Tibial nerve (tissue), 4 donors: ENCODE measurements at places on chromosomes 12 and 14.

GRCh38 chr14:55897031-55897430 is 221.2 kb upstream of the PELI2 start:
- DNase-seq = no peak

GRCh38 chr12:2958432-2959191 is 585 bp upstream of the TEAD4 start:
- no peak for DNase-seq

GRCh38 chr14:104554088-104554607 is 25.4 kb upstream of the C14orf180 start:
- DNase-seq = no peak

DNA sequence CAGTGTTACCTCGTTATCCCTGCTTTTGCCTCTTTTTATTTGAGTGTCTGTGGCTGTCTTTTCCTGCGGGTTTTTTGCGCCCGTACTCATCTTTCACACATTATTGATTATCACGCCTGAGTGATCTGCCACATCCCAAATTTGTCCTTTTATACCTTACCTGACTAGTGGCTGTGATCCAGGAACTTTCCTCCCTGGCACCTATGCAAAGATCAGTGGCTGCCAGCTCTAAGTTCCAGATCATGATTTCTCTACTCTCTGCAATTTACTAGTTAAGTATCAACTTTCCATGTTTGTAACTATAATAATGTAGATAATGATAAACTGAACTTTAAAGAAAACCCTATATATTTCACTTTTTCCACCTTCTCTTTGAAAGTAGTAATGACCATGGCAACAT is 36.9 kb downstream of the PLEKHA5 start:
- no peak for DNase-seq

GRCh38 chr12:29023436-29024076 is 125.5 kb upstream of the FAR2 start:
- DNase-seq = no peak

- no peak for DNase-seq
Observed at GRCh38 chr14:62655166-62655565, 390.1 kb downstream of the KCNH5 start.

DNA sequence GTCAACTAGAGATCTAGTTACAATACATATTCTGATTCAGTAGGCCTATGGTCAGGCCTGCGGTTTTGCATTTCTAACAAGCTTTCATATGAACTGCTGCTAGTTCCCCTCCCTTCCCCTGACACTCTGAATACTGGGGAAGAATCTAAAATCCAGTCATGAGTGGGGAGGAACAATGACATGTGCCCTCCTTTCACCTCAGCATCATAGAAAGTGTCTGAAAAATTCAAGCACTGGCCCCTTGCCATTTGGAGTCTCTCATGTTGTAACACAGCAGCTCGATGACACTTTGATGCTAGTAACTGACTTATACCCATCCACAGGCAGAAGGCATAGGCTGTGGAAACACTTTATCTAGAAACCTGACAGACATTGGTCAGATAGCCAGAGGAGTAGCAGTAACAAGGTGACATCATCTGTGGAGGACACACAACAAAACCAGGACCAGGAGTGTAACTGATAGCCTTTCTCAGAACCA is 161.9 kb upstream of the RASSF8 start:
- no peak for DNase-seq

GRCh38 chr14:52834440-52834842 is 43.0 kb upstream of the GNPNAT1 start:
- DNase-seq = no peak

DNA sequence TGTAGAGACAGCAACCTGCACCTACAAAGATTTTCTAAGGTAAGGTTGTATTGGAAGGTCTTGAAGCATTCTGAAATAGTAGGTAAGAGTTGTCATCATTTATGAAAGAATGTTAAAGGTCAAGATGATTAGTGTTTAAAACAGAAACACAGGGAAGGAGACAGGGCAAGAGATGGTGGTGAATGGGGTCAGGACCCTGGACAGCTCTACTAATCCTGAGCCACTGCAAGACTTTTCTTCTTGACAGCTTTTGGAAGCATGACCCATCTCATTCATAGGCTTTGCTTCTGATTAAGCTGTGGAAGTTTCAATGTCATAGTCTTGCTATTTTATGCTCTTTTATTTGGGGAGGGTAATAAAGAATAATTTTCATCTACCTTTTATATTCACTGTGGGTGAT is 75.5 kb upstream of the CAND1 start:
- no peak for DNase-seq

DNA sequence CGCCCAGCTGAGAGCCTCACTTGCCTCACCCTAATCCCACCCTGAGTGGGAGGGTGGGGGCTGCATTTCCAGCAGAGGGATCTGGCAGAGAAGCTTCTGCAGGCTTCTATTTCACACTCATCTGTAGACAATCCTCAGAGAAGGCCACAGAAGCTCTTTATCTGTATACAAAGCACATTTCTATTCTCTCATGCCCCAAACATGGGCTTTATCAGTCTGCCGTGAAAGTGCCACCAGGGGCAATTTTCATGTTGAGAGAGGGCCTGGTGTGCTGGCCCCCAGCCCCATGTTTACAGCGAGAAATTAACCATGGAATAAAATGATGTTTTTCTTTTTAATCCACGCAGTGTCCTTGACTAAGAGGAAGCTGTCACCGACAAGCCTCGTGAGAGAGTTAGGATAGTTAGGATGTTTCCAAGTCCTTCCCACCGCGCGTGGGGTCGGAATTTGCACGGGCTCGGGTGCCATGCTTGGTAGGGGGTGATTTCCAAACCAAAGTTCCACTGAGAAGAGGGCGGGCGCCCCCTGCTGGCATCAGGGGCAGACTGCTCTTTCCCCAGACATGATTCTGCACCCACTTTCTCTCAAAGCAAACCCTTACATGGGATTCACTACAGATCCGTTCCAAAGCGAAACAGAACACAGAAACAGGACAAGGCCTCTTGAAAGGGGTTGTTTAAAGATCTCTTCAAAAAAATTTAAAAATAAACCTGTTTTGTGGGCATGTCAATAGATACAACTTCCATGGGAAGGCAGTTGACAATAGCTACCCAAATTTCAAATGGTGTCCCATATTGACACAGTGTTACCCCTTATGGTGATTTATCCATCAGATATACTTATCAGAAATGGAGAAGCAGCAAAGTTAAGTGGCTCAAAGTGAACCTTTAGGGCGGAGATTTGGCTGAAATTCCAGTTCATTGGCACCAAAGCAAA is 19.4 kb downstream of the BDKRB1 start:
- DNase-seq = peak; percentile 68

DNA sequence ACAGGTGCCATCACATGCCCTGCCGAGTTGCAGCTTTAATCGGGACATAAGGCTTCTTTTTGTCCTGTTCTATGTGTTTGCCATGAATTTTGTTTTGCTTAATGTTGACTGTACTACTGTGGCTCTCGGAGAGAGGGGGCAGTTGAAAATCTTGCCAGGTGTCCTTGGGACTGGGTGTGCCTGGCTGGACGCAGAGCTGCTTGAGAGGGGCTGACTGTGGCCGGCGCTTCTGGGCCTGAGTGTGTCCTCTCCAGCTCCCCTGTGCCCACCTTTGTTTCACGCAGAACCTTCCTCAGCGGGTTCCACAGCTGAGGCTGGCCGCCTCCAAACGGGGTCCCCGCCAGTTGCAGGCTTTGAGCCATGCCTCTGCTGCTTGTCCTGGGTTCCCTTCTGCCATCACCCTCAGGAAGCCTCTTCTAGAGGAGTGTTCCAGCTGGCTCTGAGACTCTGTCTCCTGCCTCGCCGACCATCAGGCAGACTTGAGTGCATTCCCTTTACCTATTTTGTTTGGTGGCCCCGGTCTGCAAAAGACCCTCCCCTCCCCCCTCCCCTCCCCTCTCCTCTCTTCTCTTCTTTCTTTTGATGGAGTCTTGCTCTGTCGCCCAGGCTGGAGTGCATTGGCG is 49.7 kb downstream of the DDX51 start:
- no peak for DNase-seq

GRCh38 chr12:50088577-50089335 is 3.6 kb downstream of the SMARCD1 start:
- DNase-seq = peak; percentile 69

DNA sequence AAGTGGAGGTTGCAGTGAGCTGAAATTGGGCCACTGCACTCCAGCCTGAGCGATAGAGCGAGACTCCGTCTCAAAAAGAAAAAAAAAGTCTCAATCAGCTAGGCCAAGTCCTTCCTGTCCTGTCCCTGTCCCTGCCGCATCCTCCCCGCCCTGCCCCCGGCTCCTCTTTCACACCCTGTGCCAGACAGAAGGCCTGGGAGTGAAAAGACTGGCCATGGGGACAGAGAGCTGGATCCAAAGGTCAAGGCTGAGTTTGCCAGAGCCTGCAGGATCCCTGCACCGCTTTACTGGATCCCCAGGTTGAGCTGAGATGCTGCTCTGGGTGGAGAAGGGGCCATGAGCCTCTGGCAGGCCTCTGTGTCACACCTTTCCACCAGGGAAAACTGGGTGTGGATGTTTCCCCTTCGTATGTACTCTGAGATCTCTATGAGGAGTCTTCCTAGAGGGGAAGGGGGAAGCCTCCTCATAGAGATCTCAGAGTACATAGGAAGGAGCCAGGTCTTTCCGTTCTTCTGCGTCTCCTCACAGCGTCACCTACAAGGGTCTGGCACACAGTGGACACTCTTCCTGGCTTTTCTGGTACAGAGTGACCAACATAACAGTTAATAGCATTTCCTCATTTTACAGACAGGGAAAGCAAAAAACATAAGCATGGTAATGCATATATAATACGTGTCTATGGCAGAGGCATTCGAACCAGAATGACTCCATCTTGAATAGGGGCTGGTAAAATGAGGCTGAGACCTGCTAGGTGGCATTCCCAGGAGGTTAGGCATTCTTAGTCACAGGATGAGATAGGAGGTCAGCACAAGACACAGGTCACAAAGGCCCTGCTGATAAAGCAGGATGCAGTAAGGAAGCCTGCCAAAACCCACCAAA is 35.1 kb downstream of the NINJ2 start:
- no peak for DNase-seq

DNA sequence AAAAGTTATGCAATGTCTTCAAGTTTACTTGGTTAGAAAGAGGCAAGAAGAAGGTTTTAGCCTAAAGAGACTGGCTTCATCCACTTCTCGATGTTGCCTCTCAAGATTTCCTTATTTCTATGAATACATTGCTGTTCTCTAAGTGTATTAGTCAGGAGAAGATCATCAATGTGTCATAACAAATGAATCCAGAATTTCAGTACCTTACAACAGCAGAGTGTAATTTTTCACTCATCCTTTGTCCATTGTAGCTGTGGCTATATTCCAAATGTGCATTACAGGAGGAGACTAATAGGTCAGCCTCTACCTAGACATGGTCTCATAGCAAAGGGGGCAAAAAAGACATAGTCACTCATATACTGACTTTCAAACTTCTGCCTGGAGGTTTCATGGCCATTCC is 579.1 kb downstream of the PRKD1 start:
- no peak for DNase-seq

DNA sequence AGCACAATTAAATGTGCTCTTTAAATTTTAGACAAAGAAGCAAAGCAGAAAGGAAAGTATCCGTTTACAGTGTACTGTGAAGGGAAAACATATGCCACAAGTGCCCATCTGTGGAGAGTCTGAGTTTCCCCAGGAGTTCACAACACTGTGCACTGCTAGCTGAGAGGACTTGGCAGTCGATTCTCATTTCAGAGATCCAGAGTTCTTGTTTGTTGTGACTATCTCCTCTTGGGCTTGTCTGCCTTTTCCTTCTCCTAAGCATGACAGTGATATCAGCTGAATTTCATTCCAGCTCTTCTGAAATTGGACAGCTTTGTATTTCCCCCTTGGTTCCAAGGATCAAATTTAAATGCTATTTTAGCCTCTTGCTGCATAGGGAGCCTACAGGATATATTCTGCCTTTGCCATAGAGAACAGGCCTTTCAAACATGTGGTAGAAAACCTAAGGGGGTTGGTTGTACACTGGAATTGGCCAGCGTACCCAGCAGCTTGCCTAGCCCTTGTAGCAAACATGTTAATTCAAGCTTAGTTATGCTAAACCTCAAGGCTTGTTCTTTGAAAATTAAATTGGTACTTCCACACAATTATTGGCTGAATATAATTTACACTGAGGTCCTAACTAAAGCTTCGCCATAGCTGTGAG is 259.2 kb upstream of the NOVA1 start:
- no peak for DNase-seq

- DNase-seq = peak; percentile 100
Observed at GRCh38 chr12:112012775-112013600, at the start of the genes ERP29 and TMEM116. TSS of gene ERP29 (plus strand) at chr12:112013426. CDS start at chr12:112013466, 40 bp downstream. TSS of gene TMEM116 (minus strand) at chr12:112013165. CDS start at chr12:112005270, 7,895 bp downstream.

DNA sequence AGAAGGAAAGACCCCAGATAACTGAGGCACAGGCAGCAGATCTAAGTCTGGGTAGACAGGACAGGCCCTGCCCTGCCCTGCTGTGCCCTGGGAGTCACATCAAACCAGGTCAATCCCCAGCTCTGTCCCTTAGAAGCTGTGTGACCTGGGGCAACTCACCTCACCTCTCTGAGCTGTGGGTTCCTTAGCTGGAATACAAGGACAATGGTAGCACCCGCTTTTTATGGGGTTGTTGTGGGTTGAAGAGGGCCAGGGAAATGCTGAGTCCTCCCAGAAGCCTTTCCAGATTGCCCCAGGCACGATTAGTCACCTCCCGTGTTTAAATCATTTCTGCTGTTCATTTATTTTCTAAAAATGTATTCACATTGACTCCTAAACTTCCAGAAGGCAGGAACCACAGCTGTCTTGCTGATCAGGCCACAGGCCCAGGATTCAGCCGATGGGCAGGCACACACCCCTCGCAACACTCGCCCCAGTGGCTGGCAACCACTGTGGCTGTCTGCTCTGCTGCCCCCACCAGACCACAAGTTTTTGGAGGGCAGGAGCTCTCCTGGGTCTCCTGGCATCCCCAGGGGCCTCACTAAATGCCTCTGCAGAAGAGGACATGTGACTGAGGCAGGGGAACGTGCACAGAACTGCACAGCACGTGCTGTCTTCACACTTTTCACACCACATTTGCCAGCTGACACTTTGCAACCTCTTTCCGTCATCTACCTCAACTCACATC is 3.0 kb downstream of the SELPLG start:
- DNase-seq = no peak

- no peak for DNase-seq
Observed at GRCh38 chr12:132833341-132833740, 4.7 kb upstream of the GOLGA3 start.

DNA sequence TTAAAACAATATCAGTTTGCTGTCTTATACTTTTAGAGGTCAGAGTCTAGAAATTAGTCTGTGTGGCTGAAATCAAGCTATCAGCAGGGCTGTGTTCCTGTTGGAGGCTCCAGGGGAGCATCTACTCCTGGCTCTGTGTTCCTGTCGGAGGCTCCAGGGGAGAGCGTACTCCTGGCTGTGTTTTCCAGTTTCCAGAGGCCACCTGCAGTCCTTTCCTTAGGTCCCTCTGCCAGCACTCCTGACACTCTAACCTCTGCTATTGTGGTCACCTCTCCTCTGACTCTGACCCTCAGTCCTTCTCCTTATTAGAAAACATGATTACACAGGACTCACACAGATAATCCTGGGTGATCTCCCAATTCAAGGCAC is 1140.7 kb upstream of the TMEM132C start:
- no peak for DNase-seq

- DNase-seq = no peak
Observed at GRCh38 chr14:72547999-72548398, 345.9 kb downstream of the DPF3 start.

GRCh38 chr14:58239244-58240195 is 5.1 kb upstream of the PSMA3 start:
- DNase-seq = peak; percentile 89

GRCh38 chr14:78633752-78634151 is 463.6 kb downstream of the NRXN3 start:
- no peak for DNase-seq
